K562 (cell line): ENCODE measurements at places on chromosomes 5 and 9. TPM values are rescaled to one million over a fixed set of nuclear protein-coding genes. Genes with fewer than 3 reads are reported as not detected.

GRCh38 chr5:178346607-178347334 is 114.2 kb upstream of the PHYKPL start:
- DNase-seq: no peak

DNA sequence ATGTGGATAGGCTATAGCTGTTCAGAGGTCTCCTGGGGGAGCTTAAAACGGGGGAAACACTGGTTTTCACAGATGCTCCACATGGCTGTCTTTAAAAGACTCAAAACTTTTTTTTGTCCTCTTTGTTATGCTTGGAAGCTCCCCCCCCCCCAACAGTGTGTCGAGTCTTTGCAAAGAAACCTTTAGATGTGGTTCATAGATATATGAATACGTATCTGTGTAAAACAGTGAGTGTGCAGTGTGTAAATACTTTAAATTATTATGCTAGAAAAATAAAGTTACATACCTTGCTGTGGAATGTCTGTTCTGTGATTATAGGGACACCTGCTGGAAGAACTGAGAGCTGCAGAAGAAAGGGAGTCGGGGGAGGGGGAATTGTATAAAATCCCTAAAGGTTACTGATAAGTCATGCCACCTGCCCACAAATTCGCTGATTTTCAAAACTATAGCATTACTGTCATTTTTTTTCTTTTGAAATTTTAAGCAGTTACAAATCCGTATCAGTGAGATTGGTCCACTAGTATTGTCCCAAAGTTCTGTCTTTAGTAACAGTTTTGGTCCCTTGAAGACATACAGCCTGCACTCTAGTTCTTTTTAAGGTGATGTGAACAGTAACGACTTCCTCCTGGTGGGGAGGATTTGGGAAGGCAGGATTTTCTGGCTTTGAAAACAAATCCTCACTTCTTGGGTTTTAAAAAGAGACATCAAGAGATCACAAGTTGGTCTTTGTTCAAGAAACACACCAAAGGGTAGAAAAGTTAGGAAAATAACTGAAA is 22.9 kb downstream of the RGMB start:
- peak; percentile 68 for DNase-seq

- DNase-seq: no peak
These were observed at the start of gene TNFSF8 for GRCh38 chr9:114930056-114930812. TSS of gene TNFSF8 (minus strand) at chr9:114930591. CDS start at chr9:114930303, 288 bp downstream.

GRCh38 chr5:135234666-135235401 is 164.2 kb downstream of the MACROH2A1 start:
- no peak for DNase-seq

- DNase-seq: no peak
These were observed 31.4 kb upstream of the SYK start for GRCh38 chr9:90770182-90770738.

- DNase-seq: no peak
These were observed 3.3 kb upstream of the RNF44 start for GRCh38 chr5:176540476-176540899.

- no peak for DNase-seq
These were observed 80.8 kb downstream of the ARRDC3 start for GRCh38 chr5:91302305-91302704.

GRCh38 chr5:51386916-51387883 is 4.0 kb downstream of the ISL1 start:
- DNase-seq: no peak

GRCh38 chr9:89576404-89576839 is 28.4 kb upstream of the GADD45G start:
- peak; percentile 10 for DNase-seq

DNA sequence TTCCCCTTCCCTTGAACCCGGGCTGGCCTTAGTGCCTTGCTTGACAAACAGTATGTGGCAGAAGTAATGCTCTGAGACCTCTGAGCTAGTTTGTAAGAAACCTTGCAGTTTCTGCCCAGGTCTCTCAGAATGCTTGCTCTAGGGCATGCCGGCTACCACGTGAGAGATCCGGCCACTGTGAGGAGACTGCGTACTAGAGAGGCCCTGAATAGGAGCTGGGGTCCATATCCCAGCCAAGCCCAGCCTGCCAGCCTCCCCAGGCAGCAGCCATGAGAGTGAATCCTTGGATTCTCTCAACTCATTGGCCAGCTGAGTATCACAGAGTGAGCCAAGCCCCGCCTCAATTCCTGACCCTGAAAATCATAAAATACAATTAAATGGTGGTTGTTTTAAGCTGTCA is 16.0 kb upstream of the COL15A1 start:
- no peak for DNase-seq

- no peak for DNase-seq
These were observed 103.3 kb downstream of the FBXL17 start for GRCh38 chr5:108278285-108279240.

- no peak for DNase-seq
These were observed 212.1 kb upstream of the NUDT12 start for GRCh38 chr5:103774721-103775120.

- no peak for DNase-seq
These were observed 81.6 kb upstream of the HAND1 start for GRCh38 chr5:154559398-154560276.

GRCh38 chr5:14925326-14925725 is 53.7 kb upstream of the ANKH start:
- DNase-seq: no peak

DNA sequence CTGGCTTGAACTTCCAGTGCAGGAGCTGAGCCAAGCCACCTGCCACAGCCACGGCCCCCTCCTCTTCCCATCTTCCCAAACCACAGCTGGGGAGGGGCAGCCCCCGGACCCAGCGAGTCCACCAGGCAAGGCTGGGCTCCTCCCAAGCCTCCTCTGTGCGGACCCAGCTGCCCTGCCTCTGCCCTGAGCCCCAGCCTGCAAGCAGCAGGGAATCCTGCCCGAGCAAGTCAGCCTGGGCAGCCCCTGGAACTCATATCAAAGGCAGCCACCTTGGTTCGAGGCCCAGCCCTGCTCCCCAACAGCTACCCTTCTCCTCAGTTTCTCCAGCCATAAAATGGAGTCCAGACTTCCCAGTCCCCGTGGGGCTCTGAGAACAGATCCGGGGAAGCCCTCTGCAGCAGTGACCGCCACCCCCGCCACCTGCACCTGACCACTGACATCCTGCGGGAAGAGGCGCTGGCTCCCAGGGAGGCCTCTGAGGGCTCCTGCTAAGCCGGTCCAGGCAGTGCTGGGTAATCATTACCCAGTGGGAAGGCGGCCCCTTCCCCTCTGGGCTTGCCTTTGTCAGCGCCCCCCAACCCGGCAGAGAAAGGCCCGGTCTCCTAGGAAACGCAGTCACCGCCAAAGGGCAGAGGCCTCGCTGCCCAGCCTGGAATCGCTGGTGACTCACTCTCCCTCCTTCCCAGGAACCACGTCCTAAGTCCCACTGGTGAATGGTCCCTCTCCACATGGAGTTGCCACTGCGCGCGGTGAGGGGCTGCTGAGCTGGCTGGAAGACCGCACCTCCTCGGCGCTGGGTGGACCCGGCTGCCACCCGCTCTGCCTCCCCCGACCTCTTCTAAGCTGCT is 1.5 kb downstream of the VAV2 start:
- no peak for DNase-seq

- DNase-seq: no peak
These were observed 36.2 kb downstream of the LIX1 start for GRCh38 chr5:97106216-97106581.

DNA sequence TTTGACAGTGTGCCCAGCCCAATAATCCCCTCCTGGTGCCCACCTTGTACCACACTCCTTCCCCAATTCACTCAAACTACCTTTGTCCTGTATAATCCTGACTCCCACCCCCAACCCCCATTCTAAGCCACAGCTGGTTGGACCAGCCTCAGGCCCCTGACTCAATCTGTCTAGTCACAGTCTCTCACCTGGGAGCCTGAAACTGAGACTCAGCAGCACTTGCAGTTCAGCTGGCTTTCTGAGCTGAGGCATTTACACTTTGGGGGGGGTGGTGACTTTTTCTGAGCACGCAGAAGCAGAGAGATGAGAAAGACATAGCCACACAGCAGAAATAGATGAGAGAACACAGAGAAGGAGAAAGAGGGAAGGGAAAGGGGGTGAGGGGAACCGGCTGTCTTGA is 247.3 kb downstream of the MAN2A1 start:
- no peak for DNase-seq

- DNase-seq: no peak
These were observed 78.4 kb upstream of the OTULINL start for GRCh38 chr5:14503017-14503680.

DNA sequence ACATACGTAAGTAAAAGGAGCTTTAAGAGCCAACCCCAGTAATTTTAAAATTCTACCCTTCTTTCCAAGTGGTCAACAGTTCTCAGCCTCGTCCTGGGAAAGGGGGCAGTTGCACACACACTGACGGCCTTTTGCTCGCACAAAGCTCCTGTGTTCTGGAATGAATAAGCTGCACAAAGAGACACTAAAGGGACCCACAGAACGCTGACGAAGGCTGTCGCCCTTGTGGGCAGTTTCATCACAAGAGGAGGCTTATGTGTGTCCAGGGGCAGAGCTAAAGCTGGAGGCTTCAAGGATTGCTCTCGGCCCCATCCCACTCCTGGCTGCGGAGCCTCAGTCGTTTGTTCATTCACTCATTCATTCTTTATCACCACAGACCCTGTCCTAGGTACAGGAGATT is 67.0 kb upstream of the NEK6 start:
- DNase-seq: no peak

DNA sequence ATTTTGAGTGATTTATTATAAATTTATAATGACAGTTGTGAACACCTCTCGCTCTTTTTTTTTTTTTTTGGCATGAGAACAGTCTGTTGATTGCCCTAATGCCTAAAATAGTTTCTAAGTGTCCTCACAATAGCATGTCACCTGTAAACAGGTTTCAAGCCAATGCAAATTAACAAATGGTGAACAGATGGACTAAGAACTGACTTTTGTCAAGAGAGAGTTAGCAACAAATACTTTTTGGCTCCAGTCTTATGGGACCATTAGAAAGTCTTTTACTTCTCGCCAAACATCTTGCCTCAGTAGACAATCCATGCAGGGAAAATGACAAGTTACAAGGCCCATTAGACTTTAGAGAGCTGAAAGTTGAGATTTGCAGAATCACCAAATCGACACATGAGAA is 67.8 kb downstream of the MED27 start:
- no peak for DNase-seq

DNA sequence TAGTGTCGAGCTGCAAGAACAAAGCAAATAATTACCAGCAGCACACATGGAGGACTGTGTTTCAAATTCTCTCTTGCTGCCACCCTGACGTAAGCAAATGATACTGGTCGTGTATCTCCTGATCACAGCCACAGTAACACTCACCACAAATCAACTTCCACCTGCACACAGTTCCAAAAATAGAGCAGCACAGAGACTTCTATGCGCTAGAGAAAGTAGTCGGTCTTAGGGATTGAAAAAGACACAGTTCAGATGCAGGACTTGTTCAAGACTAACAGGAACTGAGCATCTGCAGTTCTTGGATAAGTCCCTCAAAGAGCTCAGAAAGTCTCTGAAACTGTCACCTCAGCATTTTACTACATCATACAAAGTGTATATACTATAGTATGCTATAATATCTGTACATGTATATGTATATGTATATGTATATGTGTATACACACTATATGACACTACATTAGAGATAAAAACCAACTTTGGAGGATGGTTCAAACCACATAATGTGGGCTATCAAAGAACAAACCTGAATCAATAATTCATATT is 279.0 kb downstream of the GLIS3 start:
- DNase-seq: no peak

GRCh38 chr9:116877072-116877471 is 190.0 kb downstream of the TRIM32 start:
- DNase-seq: no peak

GRCh38 chr9:16278326-16278999 is 592.0 kb downstream of the BNC2 start:
- DNase-seq: no peak

DDX4 gene
- total RNA-seq: not detected in 2 replicates

ACTBL2 gene
- not detected in 2 replicates for total RNA-seq

SH3GL2 gene
- total RNA-seq: not detected in 2 replicates

MCC gene
- total RNA-seq: 0.07 and 0.18 TPM in 2 replicates

TESK1 gene
- total RNA-seq: 7.9 and 10.4 TPM in 2 replicates

ABLIM3 gene
- total RNA-seq: 0.34 and 0.38 TPM in 2 replicates

DIRAS2 gene
- not detected in 2 replicates for total RNA-seq

GDF9 gene
- total RNA-seq: 0.20 and 0.22 TPM in 2 replicates

IFNA21 gene
- not detected in 2 replicates for total RNA-seq

UGCG gene
- total RNA-seq: 29.5 and 30.2 TPM in 2 replicates

FREM1 gene
- 0.11 and 0.13 TPM in 2 replicates for total RNA-seq

CYLC2 gene
- total RNA-seq: not detected in 2 replicates
